ENCODE measurements at places on chromosomes 13 and 19.
A peak's percentile ranks its signal among the peaks of the same experiment; 100 is the strongest.

GRCh38 chr13:105069106-105069505, 1466.4 kb downstream of the EFNB2 start:
- DNase-seq = no peak

- DNase-seq = no peak
These were observed 170.0 kb downstream of the COL4A1 start for GRCh38 chr13:110136660-110137585.

DNA sequence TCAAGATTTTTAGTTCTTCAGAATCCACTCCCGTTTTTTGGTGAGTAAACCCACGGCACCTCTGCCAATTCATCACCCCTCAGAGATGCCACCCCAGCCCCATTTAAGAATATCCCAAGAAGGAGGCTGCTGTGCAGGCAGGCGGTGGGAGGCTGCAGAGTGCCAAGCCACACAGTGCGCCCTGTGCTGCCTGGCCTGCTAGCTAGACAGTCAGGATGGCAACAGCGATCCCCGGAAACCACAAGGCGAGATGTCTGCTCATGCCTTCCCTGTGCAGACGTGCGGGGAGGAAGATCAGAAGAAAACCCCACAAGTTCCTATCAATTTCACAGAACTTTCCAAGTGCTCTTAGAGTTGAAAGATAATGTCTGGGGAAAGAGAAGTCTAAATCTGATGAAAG, 64.8 kb upstream of the GPR183 start:
- DNase-seq = no peak

DNA sequence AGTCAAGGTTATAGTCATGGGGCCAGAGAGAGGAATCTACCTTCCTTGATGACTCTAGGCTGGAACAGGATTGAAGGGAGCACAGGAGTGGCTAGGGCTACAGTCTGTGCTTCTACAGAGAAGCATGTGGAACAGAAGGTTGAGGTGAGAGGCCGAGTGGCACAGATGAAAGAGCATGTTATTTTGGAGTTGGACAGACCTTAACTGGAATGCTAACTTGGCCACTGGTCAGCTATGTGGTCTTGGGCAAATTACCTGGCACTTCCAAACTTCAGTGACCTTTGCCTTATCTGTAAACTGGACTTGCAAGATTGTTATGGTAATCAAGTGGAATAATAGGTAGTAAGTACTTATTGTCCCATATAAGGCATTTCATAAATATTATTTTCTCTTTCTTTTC, 252.7 kb downstream of the KCNRG start:
- no peak for DNase-seq

DNA sequence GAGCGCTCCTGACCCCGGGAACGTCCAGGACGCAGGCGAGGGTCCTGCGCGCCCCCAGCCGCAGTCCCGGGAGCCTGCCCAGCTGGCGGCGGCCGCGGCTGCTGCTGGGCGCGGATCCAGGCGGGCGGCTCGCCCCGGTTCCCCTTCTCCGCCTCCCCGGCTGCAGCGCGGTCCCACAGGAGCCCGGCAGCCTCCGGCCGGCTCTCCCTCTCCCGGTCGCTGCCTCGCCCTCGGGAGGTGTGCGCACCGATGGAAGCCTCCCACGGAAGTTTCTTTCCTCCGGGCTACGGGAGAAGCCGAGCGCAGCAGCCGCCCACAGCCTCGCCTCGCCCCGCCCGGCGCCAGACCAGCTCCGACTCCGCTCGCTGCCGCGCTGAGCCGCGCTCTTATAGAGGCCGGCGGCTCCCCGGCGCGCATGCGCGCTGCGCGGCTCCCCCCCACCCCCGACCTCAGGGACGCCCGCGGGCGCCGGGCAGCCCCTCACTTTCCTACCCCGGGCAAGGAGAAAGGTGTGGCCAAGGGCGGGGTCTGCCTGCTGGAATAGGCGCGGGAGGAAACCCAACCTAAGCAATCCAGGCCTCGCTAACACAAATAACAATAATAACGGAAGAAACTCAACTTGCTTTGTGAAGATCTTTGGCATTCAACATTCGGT, at the start of gene SHISA2:
Gene SHISA2, minus strand, starts transcription at position 360 of the 655 bp plus-strand sequence. CDS start 1,041 bp downstream, outside the sequence.
- DNase-seq = peak; percentile 13

DNA sequence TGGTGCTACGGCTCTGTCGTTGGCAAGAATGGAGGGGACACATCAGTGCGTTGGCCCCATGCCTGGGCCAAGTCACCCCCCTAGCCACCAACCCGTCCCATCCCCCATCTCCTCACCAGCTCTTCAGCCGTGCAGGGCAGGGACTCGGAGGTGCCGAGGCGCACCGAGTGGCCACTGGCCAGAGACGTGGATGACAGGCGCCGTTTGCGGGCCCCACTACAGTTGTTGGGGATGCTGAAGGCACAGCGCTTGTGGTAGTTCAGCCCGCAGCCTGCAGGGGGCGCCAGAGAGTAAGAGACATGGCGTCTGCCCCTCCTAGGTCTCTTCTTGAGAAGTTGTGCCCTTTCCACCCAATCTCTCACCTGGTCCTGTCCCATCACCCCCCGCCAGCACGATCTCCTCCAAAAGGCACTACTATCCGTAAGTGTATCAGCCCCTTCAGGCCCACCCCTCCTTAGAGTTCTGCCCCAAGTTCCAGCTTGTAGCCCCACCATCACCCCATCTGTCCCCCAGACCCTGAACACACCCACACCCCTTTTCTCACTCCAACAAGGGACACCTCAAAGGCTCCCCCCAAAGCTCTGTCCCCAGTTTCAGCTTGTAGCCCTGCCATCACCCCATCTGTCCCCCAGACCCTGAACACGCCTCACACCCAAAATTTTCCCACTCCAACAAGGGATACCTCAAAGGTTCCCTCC, 12.4 kb downstream of the PRKD2 start:
- DNase-seq = peak; percentile 71

- no peak for DNase-seq
These were observed 21.0 kb upstream of the FXYD3 start for GRCh38 chr19:35094656-35095055.

DNA sequence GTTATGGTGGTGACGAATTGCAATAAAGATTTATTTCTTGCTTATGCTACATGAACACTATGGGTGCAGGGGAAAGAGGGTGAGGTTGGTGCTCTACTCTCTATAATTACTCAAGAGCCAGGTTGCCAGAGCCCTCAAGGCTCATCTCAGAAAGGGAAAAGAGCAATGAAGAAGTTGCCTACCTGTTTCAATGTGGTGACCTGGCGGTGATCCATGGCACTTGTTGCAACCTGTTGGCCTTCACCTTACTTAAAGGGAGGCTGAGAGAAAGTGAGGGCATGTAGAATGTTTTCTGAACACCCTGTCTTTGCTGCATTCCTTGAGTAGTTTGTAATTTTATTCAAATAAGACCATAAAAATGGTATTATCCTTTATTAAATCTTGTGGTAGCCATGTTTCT, 394.4 kb downstream of the GPC6 start:
- no peak for DNase-seq
